ENCODE measurements at places on chromosomes 12 and 14.

- DNase-seq, result no peak
Measured at GRCh38 chr12:2479851-2480535, 314.8 kb upstream of the FKBP4 start.

DNA sequence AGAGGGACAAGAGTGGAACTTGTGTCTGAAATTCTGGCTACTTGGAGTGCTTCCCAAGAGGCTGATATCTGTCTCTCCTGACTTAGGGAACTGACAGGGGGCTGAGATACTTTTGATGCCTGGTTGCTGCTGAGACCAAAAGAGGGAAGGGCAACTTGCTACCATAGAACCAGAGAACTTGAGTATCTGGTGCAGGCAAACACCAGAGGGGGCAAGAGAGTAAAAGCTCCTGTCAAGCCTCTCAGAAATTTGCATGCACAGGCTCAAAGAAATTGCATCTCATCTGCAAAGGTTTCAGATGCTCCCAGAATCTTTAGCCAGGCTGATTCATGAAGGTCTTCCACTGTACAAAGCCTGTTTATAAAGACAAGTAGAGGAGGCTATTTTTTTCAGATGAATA is 391.3 kb upstream of the FOXG1 start:
- no peak for DNase-seq

- DNase-seq, result no peak
Measured at GRCh38 chr12:107903341-107904061, 129.0 kb downstream of the ASCL4 start.

GRCh38 chr12:113643177-113643974 is 171.7 kb upstream of the LHX5 start:
- DNase-seq, result no peak

DNA sequence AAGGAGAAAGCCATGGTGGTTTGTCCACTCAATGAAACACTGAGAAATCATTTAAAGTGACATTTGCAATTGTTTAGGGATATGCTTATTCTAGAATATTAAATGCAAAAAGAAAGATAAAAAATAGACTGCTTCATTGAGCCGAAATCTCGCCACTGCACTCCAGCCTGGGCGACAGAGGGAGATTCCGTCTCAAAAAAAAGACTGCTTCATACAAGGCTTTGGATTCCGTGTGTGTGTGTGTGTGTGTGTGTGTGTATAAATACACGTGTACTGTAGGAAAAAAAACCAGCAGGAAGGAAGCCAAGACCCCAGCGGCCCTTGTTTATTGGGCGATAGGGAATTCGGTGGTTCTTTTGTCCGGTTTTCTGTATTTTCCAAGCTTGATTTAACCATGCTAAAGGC is 3.2 kb upstream of the ZNF839 start:
- no peak for DNase-seq

GRCh38 chr12:29223426-29223825 is 74.3 kb downstream of the FAR2 start:
- no peak for DNase-seq

GRCh38 chr12:128551266-128551665 is 272.5 kb downstream of the SLC15A4 start:
- DNase-seq, result no peak

DNA sequence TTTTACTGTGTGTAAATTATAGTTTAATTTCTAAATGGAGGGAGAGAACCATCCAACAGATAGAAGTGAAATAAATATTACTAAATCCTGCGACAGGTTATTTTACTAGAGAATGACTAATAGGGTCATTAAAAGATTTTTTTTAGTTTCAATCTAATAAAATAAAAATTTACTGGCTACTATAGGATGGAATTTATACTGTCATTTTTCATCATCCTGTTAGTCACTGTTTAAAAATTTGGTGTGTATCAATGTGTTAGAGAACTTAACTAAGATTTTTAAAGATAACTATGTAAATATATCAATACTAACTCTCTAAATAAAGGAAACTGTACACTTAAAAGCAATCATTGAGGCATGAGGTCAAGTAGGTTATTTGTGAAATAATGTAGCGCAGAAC is 41.1 kb upstream of the CDKN3 start:
- no peak for DNase-seq

DNA sequence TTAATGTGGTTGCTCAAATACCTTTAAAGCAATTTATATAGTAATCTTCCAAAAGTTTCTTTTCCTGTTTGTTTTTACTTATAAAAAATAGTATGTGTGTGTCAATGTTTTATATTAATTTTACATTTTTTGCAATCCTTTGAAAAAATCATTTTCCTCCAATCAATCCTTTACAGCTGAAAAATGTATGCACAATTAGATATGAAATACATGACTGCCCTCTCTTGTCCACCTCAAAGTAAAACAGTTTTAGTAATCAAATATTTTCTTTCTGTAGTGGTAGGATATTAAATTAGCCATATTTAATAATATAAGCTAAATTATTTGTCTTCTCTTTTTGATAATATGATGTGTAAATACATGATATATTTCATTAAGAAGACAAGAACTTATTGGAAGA is 269.9 kb downstream of the ADAMTS20 start:
- DNase-seq, result no peak

GRCh38 chr12:114729731-114730130 is 45.8 kb upstream of the TBX3 start:
- no peak for DNase-seq

DNA sequence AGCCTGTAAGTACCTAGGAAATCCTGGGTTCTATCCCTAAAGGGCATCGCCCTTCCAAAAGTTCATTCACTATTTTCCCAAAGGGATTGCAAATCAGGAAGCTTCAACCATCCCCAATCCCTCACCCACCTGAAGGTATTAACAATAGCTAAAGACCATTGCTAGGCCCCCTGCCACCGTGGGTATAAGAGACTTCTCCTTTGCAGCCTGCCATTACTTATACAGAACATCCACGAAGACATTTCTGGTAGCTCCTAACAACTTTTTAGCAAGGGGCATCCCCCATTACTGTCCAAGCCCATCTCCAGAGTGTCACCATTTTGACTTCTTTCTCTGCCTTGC is 384 bp upstream of the SMUG1 start:
- DNase-seq, result no peak

DNA sequence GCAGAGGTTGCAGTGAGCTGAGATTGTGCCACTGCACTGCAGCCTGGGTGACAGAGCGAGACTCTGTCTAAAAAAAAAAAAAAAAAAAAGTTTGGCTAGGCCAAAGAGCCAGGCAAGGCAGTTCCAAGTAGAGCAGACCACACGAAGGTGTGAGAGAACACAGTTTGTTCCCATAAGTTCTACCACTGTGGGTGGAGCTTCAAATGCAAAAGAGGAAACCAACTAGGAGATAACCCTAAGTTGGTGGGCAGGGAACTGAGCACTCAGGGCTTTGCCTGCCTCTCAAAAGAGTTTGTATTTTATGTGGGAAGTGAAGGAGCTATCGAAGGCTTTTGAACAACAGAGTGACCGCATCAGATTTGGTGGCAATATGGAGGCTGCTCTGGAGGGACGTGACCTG is 15.1 kb downstream of the SOCS2 start:
- no peak for DNase-seq

DNA sequence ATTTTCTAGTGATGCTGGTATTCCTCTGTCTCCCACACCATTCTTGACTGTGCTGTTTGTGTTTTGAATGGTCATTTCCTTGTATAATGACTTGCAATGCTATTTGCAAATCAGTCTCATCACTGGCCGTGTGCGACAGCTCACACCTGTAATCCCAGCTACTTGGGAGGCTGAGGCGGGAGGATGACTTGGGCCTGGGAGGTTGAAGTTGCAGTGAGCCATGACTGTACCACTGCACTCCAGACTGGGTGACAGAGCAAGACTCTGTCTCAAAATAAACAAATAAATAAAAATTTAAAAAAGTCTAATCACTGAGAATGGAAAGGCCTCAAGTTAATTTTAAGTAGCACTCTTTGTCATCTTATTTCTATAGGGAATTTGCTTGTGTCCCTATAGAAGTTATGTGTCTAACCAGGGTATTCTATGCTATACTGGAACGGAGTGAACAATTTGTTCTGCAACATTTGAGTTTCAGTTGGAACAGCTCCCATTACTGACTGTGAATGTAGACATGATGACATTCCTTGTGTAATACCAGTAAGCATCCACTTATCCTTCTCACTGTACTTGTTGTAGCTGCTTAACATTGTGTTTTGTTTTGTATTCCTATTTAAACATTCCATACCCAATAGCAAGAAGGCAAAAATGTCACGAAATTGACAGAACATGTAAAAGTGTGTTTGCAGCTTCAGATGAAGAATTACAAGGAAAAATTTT is 126.3 kb downstream of the MGST1 start:
- no peak for DNase-seq

GRCh38 chr12:109302358-109302757 is 6.7 kb downstream of the FOXN4 start:
- no peak for DNase-seq

DNA sequence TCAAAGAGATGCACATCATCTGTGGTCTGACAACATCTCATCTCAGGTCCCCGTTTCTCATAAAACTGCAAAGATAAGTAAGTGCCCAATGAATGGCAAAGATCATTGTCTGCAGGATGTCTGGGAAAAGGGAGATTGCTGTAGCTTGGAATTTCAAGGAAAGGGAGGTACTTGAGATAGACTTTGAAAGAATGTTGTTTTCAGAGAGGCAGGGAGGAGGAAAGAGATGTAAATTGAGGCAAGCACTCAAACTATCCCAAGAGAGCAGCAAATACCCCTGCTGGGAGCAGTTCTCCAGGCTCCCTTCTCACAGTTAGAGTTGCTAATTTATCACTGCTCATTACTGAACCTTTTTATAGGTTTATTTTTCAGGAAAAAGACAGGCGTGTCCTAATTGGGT is 107.1 kb downstream of the MYRFL start:
- no peak for DNase-seq

- peak; percentile 37 for DNase-seq
Measured at GRCh38 chr12:112979041-112979680, 842 bp downstream of the OAS2 start.

DNA sequence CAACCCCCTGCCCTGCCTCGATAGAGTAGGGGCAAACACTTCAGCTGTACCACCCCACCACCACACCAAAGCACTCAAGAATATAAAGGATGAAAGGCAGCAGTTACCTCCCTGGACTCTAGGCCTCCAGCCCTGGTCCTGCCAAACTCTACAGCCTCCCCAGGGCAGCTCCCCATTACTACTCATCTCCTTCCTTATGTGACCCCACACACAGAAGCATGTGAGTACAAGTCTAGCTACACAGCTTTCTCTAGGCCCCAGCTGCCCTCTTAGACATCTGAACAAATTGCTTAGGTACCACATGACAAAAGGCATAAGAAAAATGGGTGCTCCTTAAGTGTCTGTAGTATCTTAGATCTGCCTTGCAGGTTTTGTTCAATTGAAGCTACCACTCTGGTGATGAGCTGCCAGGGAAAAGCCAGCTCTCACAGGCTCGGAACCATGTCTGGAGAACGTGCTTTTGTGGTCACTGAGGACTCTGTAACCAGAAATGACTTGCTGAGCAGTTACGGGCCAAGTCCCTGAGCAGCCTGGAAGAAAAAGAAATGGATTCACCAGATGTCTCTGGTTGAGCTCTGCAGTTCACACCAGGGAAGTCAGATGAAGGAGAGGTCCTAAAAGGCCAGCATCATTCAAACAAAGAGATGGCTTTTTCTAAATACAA is 32.8 kb downstream of the FMNL3 start:
- DNase-seq, result no peak

- DNase-seq, result no peak
Measured at GRCh38 chr12:3489057-3489456, 1.9 kb upstream of the PRMT8 start.

GRCh38 chr12:80053051-80053790 is 46.1 kb upstream of the OTOGL start:
- DNase-seq, result no peak

GRCh38 chr12:91877456-91878235 is 268.0 kb downstream of the BTG1 start:
- DNase-seq, result peak; percentile 83

Measured in naive thymus-derived CD4-positive, alpha-beta T cell (primary cell).